ENCODE measurements at places on chromosomes 12 and 14. TPM values are rescaled to one million over a fixed set of nuclear protein-coding genes. Genes with fewer than 3 reads are reported as not detected.

DNA sequence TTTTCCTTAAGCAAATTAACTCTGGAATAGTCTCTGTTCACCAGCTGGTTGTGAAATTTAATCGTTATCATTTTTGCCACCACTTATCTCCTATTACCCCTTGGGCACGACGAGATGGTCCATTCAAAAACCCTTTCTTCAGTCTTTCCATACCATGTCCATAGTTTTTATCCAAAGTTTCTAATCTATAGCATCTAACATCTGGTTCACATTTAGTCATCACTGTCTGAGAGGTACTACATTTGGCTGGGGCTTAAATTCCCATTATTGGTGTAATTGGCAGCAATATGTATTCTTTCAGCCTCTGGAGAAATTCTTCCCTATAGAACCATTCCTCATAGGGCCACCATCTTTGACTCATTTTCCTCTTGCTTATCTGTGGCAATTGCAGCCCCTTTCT lies 163.5 kb downstream of the CCER1 start:
- DNase-seq: no peak

DNA sequence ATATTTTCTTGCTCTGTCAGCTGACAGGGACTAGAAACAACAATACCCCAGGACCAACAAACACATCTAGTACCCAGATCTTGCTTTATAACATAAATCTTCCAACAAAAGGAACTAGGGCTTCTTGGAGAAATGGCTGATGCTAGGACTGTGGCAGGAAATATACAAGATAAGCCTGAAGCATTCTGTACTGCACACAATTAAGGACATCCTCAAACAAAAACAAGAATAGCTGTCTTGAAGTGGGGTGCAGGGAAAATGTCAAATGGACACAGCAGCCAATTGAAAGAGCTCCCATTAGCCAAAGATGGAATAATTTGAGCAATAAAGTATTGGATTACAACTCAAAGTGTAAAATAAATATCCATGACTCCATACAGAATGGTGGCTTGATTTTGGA lies 50.0 kb downstream of the LGMN start:
- no peak for DNase-seq

GRCh38 chr12:128033473-128033872 lies 233.5 kb upstream of the TMEM132C start:
- no peak for DNase-seq

- no peak for DNase-seq
Measured at GRCh38 chr12:65605019-65605418, 219.3 kb upstream of the HMGA2 start.

- no peak for DNase-seq
Measured at GRCh38 chr12:108237272-108237671, 101.8 kb downstream of the CMKLR1 start.

DNA sequence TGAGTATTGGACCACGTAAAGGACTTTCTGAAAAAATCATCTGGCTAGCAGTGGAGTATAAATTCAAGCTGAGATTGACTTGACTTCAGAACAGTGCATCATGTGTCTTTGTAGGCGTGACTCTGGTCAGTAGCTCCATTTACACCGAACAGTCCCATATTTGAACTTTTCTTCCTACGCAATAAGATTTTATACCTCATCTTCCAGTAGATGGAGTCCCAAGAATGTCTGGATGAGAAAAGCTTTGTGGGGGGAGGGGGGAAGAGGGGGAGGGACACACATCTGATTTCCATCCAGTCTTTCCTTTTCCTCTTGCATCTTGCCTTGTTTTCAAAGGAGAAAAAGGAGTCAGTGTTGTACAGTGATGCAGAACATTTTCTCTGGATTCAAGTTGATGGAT lies 241.0 kb downstream of the EMP1 start:
- no peak for DNase-seq

DCN gene
- not detected for polyA plus RNA-seq

KCNH3 gene
- polyA plus RNA-seq: 0.96 TPM

DIO2 gene
- polyA plus RNA-seq: not detected

ART4 gene
- polyA plus RNA-seq: not detected

PLEKHH1 gene
- not detected for polyA plus RNA-seq

C14orf39 gene
- polyA plus RNA-seq: not detected

Measured in immature natural killer cell (primary cell).